ENCODE measurements at places on chromosomes 6 and 20.

DNA sequence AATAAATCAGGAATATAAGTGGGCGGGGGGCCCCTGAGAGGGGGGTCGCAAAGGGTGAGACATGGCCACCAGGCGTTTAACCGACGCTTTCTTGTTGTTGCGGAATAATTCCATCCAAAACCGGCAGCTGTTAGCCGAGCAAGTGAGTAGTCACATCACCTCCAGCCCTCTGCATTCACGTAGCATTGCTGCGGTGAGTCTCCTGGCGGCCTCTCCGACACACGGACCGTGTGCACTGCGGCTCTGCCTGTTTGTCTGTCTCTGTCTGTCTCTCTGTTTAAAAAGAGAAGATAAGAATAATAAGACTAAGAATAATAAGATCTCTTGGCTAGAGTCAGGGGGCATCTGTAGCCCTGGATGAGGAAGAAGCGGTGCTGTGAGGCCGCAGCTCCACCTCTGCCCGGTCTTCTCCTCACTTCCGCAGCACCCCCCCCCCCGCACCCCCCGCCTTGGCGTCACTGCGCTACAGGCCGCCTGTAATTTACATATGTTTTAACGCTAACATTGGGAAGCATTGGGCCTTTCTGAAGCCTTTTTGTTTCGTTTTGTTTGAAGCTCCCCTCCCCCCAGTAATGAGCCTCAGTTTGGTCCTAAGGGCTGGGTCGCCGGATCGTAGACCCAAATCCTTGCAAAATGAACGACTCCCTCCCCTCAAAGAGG is 993 bp downstream of the STX16 start:
- DNase-seq: peak; percentile 77

GRCh38 chr6:39157511-39157910 is 42.5 kb upstream of the SAYSD1 start:
- DNase-seq: no peak

- DNase-seq: no peak
Measured at GRCh38 chr20:1885940-1886693, 9.1 kb upstream of the SIRPA start.

GRCh38 chr6:106702451-106703110 is 73.2 kb downstream of the QRSL1 start:
- no peak for DNase-seq
